ENCODE measurements at places on chromosomes 13 and 19. TPM values are rescaled to one million over a fixed set of nuclear protein-coding genes. Genes with fewer than 3 reads are reported as not detected.

- no peak for DNase-seq
Observed at GRCh38 chr19:13138916-13139198, 11.3 kb downstream of the STX10 start.

SCN1B gene
- total RNA-seq: 1.6 TPM

- DNase-seq: peak; percentile 71
Observed at GRCh38 chr19:53365899-53366493, 491 bp downstream of the ZNF525 start.

DNA sequence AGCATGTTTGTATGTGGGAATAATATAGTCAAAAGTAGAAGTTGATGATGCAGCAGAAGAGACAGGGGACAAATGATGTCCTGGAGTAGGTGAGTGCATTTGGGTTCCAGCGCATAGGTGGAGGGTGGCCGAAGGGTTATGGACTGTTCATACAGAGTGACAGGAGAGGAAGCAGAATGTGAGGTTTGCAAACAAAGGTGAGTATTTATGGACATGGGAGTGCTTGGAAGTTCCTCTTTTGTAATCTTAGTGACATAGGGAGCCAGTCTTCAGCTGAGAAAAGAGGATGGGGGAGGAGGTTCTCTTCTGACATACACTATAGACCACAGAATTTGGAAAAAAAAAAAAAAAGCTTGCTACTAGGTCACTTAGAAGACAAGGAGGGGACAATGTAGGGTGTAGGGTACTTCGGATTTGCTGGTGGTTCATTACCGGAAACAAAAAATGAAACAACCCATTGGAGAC is 331.6 kb downstream of the DLEU7 start:
- DNase-seq: no peak

- no peak for DNase-seq
Observed at GRCh38 chr19:30896554-30896953, 452.7 kb downstream of the TSHZ3 start.

OSCAR gene
- 0.71 TPM for total RNA-seq

GRCh38 chr19:45187421-45188100 is 9.0 kb downstream of the BLOC1S3 start:
- DNase-seq: peak; percentile 38

DNA sequence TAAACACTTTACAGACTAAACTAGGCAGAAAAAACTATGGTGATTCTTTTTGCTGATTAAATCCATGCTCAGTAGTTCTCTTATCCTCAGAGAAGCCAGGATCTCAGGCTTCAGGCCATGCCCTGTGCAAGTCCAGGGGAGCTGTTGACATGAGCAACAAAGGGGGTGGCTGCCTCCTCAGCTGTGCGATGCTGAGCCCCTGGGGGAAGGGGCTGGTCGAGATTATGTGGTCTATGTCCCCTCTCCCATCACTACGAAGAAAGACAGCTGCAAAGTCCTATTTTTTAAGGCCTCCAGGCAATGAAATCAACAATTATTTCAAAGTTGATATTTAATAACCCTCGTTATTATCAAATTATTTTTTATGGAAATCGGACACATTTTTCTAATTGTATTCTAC is 37.0 kb downstream of the IRS2 start:
- DNase-seq: no peak
